ENCODE measurements at places on chromosomes 5 and 9.

DNA sequence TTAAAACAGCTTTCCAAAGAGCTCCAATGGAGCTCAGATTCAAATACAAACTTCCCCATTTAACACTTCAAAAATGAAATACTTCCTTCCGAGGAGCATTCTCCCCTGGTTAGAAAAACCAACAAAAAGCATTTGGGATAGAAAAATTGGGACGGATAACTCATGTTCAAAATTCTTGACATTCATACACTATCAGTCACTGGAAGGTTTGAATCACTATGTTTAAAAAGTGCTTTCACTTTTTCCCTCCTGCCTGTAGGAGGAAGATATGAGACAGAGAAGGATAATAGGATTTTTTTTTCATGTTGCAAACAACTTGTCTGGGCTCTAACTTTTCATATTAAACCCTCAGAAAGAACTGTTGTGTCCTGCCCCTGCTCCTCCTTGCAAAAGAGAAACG is 412.0 kb downstream of the ACTL7B start:
- DNase-seq, result peak; percentile 81

DNA sequence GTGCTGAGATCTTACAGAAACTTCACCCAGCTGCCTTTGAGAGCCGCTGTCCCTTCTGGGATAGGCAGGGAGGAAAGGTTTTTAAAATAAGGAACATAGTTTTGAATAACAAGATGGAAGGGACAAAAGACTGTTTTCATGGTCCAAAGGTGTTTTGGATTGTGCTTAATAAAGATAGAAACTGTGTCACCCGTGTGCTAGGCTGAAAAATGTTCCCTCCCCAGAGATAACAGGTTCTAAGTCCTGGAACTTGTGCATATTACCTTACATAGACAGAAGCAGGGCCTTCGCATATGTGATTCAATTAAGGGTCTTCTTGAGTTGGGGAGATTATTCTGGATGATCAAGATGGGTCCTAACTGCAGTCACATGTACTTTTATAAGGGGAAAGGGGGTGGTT is 1.9 kb upstream of the CEMIP2 start:
- no peak for DNase-seq

- DNase-seq, result peak; percentile 11
These were observed 173.7 kb downstream of the DAB2IP start for GRCh38 chr9:121825031-121825691.

DNA sequence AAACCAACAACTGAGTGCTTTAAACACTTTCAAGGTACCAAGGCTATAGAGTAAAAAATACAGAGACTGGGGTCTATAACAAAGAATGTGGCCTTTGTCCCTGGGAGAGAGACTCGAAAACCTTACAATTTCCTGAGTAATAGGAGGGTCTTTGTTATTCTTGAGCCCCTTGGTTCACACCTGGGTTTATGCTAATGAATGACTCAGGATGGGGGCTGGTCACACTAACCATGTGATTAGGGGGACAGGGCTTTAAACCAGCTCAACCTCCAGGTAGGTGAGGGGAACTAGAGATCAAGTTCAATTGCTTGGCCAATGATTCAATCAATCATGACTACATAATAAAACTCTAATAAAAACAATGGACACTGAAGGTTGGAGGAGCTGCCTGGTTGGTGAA is 50.2 kb downstream of the PLPP1 start:
- no peak for DNase-seq

DNA sequence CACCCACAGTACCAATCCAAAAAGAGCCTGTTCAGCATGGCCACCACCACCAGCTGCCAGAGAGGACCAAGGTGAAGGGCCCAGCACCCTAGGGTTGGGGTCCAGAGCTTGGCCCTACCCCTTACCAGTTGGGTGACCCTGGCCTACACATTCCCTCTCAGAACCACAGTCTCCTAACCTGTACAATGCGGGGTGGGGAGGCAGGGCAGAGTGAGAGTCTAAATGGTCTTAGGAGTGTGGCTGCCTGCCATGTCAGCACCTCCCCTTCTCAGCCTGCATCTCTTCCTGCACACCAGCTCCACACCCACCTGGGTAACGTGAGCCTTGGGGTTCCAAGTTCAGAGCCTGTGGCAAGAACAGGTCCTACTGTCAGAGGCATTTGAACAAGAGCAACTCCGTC is 92.2 kb downstream of the C5orf15 start:
- no peak for DNase-seq

DNA sequence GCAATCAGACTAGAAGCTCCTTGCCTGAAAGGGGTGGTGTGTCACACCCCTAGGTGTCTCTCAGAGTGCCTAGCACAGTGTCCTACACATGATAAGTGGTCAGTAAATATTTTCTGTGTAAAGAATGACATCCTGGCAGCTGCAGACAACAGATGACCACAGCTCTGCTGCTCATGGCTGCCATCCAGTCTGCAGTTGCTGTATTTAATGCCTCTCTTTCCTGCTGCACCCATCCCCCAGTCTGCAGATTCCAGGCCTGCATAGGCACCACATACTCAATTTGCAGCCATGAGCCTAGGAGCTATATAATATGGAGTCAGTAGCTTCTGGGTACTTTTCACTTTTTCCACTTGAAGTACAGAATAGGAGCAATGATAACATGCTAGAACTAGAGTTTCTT is 94.9 kb upstream of the NR4A3 start:
- DNase-seq, result no peak

DNA sequence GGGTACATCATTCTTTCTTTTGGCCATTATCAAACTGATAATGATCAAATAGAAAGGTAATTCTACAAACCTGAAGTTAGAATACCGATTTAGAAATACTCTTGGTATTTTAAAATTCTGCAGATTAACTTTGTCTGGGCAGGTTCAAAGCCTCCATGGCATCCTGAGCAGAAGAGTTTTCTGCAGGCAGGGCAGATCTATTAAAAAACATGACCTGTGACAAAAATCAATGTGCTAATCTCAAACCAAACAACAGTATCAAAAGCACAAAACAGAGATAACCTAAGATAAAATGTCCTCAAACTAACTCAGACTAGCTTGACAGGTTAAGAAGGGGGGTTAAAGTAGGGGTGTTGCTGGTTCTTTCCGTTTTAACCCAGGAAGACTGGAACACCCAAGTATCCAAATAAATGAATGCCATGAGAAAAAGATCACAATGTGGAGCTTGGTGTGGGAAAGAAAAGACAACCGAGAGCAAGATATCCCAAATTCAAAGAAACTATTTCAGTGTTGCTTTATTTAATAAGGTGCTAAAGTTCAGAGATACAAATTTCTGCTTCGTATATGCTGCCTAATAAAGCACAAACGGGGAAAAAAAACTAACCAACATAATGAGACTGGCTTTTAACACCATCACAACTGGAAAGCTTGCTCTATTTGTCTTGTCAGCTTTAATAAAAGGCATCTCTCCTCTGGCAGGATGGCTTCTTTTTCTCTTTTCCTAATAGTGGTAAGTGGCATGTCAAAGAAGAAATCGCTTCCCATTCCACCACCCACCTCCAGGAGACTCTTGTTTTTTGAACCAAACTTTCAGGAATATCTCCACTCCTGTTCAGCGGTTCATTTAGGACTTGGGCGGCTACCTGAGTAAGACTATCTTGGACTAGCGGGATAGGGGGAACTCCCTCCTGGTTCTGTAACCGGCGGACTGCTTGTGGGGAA is 2.3 kb downstream of the EFNA5 start:
- DNase-seq, result peak; percentile 29

- peak; percentile 54 for DNase-seq
These were observed 113.5 kb downstream of the CAAP1 start for GRCh38 chr9:26779062-26779461.

DNA sequence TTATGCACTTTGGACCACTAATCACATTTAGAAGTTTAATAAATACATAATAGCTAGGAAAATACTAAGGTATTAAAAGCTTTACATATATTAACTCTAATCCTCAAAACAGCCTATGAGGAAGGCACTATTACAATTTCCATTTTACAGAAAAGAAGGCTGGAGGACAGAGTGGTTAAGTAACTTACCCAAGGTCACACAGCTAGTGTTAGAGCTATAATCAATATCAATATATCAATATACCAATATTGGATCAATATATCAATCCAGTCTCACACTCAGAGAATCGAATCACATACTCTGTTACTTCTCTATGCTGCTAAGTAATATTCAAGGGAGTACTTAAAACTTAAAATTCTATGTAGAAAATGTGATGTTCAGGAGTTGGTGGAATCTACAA is 45.2 kb downstream of the MEF2C start:
- no peak for DNase-seq

DNA sequence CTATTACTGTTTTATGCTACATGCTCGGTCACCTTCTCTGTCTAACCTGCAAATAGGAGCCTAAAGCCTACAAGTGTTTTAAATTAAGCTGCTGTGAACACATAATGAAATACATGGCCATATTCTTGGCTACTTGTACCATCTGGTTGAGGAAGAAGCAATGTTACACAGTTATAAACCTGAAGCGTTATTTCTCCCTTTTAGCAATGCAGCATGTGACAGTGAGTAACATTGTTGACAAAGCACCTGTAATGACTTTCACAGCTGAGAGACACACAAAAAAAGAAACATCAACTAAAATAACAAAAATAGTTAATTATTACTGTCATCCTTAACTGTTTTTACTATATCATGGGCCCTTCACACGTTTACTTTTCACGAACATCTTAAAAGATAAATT is 146.9 kb downstream of the RORB start:
- no peak for DNase-seq

- peak; percentile 31 for DNase-seq
These were observed 192.4 kb downstream of the ADAMTSL1 start for GRCh38 chr9:18666348-18666747.

GRCh38 chr9:121947775-121948174 is 145.3 kb downstream of the TTLL11 start:
- DNase-seq, result no peak

DNA sequence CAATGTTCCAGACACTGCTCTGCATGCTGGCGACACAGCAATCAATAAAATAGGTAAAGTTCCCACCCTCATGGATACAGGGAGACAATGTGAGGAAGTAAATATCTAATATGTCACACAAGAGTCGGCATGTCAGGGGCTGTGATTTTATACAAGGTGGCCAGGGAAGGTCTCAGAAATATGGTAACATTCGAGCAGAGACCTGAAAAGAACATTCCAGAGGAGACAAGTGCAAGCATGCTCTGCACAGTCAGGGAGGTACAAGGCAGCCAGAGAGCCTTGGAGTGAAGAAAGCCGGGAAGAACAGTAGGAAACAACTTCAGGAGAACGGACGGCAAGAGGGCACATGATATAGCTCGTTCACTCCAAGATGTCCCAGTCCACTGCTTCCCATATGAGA is 89.2 kb upstream of the ZNF462 start:
- no peak for DNase-seq

DNA sequence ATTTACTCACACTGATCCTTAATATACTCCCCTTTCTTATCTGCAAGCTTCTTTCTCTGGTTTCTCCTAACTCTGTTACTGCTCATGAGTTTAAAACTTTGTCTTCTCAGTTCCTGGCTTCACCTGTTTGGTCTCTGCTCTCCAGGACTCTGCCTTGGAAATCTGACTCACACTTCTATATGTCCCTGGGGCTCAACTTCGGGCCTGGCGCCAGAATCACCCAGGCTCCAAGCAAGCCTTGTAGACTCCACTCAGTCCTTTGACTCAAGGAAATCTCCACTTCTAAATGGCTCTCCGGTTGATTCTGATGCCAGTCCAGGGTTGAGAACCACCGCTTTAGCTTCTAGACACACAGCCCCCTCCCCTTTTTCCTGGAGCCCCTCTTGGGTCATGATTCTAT is 57.8 kb downstream of the TMC1 start:
- DNase-seq, result peak; percentile 59

DNA sequence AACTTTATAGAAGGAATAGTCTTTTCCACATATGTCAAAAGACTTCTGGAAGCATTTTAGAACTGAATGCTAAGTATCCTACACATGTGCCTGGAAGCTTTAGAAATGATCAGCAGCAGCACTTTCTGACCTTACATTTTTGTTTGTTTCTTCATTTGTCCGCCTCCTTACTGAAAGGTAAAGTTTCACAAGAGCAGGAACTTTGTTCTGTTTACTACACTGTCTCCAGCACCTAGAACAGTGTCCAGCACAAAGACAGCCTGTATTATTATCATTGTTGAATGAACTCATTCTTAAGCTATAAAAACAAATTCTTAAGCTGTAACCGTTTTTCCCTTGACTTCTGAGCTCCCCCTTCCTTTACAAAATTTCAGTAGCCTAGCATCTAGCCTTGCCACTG is 14.8 kb downstream of the PIP5K1B start:
- no peak for DNase-seq

GRCh38 chr5:142013734-142014521 is 1.1 kb upstream of the GNPDA1 start:
- peak; percentile 14 for DNase-seq

DNA sequence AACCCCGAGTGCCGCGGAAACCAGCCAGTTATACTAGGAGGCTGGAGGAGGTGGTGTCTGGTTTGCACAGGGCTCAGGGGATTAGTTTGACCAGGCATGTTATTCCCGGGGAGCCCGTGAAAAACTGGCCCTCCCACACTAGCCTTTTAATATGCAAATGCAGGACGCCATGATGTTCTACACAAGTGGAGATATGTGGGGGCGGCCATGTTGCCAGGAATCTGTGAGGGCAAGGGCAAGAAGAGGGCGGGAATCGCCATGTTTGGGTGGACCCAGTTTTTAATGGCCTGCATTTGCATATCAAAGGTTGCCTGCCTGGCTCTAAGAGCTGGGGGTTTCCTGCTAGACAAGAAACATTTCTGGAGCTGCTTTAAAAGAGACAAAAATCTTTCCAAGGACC is 940.7 kb downstream of the CDH18 start:
- no peak for DNase-seq

DNA sequence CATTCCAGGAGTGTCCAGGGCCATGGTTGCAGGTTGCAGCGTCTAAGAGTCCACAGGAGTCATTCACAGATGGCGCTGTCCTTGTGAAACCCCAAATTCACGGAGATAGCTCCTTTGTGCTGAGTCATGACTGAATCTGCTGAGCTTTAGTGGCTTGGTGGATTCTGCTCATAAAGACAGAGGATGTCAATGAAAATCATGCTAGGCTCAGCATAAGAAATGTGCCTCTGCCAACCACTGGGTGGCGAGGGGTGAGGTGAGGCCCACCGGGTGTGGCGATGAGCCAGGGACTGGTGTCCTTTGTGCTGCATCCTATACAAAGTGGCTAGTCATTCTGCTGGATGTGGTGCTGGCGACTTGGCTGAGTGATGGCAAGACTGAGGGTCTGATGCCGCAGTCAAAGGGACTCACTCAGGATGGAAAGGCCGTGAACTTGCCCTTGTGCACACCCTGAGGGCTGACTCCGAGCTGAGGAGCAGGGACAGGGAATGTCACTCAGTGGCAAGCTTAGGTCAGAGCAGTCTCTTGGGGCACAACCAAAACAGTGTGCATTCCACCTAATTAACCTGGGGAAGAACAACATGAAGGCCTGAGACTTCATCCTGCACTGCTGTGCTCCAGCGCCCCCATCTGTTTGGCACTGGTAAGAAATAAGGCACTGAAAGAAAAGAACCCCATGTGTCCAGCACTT is 71.5 kb downstream of the DAP start:
- peak; percentile 34 for DNase-seq

GRCh38 chr9:117936185-117937130 is 232.3 kb downstream of the TLR4 start:
- no peak for DNase-seq

Measured in adipocyte (in vitro differentiated cells).